ENCODE measurements at places on chromosomes 7 and 10.

DNA sequence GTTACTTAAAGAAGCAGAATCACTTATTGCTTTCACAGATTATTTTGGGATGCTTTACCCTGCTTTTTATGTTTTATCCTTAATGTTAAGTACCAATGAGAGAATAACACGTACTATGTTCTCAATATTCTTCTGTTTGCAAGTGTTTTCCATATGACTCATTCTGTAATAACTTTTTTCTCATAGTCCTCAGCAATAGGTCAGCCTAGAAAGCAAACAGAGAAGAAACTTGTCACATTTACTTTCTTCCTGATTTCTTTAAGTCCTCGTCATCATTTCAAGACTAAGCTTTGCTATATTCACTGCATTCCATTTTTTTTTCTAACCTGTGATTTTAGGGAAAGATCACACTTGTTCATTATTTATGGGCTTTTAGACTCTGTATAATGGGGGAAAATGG is 6.8 kb upstream of the AGR2 start:
- DNase-seq: no peak

GRCh38 chr7:155814316-155815276 is 2.3 kb upstream of the SHH start:
- no peak for DNase-seq

GRCh38 chr10:101453791-101454718 is 100.1 kb downstream of the BTRC start:
- DNase-seq: no peak

DNA sequence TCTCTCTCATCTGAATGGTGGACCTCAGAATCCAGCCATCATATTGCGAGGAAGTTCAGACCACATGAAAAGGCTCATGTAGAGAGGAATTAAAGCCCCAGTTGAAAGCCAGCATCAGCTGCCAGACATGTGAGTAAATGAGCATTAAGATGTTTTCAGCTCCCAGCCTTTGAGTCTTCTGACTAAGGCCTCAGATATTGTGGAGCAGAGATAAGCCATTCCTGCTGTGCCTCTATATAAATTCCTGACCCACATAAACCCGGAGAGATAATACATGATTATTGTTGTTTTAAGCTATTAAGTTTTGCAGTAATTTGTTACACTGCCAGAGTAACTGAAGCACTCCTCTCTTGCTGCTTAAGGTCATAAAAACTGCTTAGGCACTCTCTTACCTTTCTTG is 14.6 kb downstream of the FAM149B1 start:
- no peak for DNase-seq

- no peak for DNase-seq
Measured at GRCh38 chr10:121081306-121081705, 230.1 kb downstream of the WDR11 start.
